Endothelial cell of umbilical vein (primary cell): ENCODE measurements at places on chromosomes 11 and 22. TPM values are rescaled to one million over a fixed set of nuclear protein-coding genes. Genes with fewer than 3 reads are reported as not detected.

Gene KLHDC7B
- not detected in 2 replicates for total RNA-seq

Gene MRPL48
- 35.2 and 38.3 TPM in 2 replicates for total RNA-seq

Gene KRTAP5-2
- total RNA-seq = not detected in 2 replicates

Gene HIKESHI
- total RNA-seq = 38.7 and 40.2 TPM in 2 replicates

DNA sequence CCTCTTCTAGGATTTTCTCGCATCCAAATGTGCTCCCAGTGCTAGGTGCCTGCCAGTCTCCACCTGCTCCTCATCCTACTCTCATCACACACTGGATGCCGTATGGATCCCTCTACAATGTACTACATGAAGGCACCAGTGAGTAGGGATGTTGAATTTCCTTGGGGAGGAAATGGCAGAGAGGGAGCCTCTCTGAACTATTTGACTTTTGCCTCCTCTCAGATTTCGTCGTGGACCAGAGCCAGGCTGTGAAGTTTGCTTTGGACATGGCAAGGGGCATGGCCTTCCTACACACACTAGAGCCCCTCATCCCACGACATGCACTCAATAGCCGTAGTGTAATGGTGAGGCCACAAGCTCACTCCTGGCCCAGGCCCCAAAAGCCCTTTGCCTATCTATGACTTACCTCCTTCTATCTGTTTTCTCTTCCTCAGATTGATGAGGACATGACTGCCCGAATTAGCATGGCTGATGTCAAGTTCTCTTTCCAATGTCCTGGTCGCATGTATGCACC lies 2.5 kb downstream of the TAF10 start:
- DNase-seq = no peak
- no peak overlapping the region for H3K4me3 ChIP-seq
- H3K27me3 ChIP-seq = no peaks in the 10 kb centered on the region

DNA sequence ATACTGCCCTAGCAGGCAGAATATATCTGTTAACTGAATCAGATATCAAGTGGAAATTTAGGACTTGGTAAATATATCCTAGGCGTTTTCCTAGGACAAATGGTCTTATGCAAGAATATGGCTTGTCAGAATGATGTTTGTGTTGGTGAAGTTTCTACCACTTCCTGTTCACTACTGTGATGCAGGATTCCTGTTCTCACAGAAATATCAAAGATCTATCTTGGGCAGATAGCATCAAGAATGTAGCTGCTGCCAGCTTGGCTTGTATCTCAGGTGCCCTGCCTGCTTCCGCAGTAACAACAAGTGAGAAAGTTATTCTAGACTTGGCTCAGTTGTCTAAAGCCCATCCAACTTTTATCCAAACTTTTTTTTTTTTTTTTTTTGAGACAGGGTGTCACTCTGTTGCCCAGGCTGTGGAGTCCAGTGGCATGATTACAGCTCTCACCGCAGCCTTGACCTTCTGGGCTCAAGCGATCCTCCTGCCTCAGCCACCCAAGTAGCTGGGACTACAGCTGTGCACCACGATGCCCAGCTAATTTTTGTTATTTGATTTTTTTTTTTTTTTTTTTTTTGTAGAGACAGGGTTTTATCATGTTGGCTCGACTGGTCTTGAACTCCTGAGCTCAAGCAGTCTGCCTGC lies 61.3 kb downstream of the PPME1 start:
- no peak overlapping the region for H3K4me3 ChIP-seq
- H3K36me3 ChIP-seq = peaks cover 2% of the 10 kb centered on the region
- H3K27me3 ChIP-seq = no peaks in the 10 kb centered on the region
- no peak for DNase-seq
- no peak overlapping the region for H3K27ac ChIP-seq

- no peak for DNase-seq
- H3K27ac ChIP-seq = no peak overlapping the region
- H3K36me3 ChIP-seq = no peaks in the 10 kb centered on the region
- H3K4me3 ChIP-seq = no peak overlapping the region
- H3K27me3 ChIP-seq = no peaks in the 10 kb centered on the region
Observed at GRCh38 chr11:131025421-131026125, 109.3 kb upstream of the SNX19 start.

DNA sequence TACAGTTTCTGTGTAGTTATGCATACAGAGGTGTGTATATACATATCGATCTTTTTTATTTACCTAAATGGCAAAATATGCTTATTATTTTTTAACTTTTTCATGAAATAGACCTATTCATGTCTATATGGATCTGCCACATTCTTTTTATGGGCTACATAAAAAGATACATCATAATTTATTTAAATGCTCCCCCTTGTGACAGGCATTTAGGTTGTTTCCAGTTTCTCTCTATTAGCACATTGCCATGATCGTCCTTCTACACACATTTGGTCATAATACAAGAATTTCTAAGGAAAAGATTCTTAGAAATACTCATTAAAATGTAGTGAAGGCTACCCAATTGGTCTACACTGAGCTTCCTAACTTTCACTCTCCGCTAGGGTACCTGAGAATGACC lies 1067.4 kb downstream of the OPCML start:
- H3K36me3 ChIP-seq = no peaks in the 10 kb centered on the region
- no peak overlapping the region for H3K27ac ChIP-seq
- H3K4me1 ChIP-seq = no peaks in the 10 kb centered on the region
- no peak overlapping the region for H3K4me3 ChIP-seq
- no peak for DNase-seq

GRCh38 chr11:126007238-126007637 lies 55.4 kb downstream of the CDON start:
- no peak overlapping the region for H3K27ac ChIP-seq
- H3K4me1 ChIP-seq = no peaks in the 10 kb centered on the region
- DNase-seq = peak; percentile 48
- no peaks in the 10 kb centered on the region for H3K36me3 ChIP-seq
- H3K27me3 ChIP-seq = no peaks in the 10 kb centered on the region
- H3K4me3 ChIP-seq = no peak overlapping the region

DNA sequence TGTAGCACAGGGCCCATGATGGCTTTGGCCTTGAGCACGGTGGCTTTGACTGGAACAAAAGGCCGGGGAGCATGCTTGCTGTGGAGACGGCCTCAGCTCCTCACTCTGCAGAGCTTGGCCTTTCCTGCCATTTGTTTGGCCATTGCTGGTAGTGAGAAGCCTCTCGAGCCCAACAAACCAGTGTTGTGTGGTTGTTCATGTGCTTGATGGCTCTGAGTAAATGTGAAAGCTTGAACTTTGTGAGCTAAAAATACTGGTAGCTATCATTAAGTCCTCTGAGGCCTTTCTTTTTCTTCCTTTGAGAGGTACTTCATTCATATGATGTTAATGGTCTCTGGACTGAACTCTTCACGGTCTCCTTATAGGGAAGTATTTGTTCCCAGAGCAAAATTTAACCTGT lies 39.6 kb downstream of the NAT10 start:
- peaks cover 50% of the 10 kb centered on the region for H3K36me3 ChIP-seq
- no peak for DNase-seq
- no peaks in the 10 kb centered on the region for H3K27me3 ChIP-seq
- no peaks in the 10 kb centered on the region for H3K4me1 ChIP-seq

DNA sequence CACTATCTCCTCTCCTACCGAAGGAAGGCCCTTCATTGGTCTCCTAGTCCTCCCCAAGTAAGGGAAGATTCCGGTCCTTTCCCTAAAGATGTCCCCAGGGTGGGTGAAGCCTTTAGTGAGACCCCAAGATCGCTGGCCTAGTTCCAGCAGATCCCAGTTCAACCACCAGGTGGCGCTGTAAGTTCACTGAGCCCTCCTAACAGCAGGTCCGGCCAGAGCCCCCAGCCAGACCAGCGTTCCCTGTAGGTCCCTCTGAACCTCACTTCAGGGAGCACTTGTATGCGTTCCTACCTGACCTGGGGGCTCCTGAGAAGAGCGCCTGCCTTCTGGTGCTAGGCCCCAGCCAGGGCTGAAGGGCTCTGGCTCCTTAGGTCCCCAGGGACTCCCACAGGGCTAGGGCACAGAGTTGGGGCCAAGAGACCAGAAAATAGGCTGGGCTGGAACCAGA lies 38.1 kb downstream of the LMO1 start:
- DNase-seq = peak; percentile 68
- H3K27me3 ChIP-seq = no peaks in the 10 kb centered on the region
- no peaks in the 10 kb centered on the region for H3K4me1 ChIP-seq
- no peak overlapping the region for H3K4me3 ChIP-seq

DNA sequence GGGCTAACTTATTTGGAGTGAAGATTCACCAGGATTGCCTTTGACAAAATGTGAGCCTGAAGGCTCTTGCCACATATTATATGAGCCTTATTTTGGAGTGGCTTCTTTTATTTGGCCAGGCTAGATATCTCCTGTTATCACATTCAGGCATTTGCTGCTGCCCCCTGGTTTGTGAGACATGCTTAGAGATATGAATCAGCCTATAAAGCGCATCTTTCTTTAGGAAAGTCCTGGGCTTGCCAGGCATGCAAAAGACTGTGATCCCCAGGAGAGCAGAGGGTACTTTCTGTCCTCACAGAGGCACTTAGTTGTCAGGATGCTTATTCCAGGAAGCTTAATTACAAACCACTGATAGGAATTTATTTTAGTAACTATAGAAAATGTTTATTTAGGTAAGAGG lies 333.3 kb downstream of the FAT3 start:
- H3K4me3 ChIP-seq = no peak overlapping the region
- H3K4me1 ChIP-seq = no peaks in the 10 kb centered on the region
- H3K36me3 ChIP-seq = no peaks in the 10 kb centered on the region
- no peaks in the 10 kb centered on the region for H3K27me3 ChIP-seq

GRCh38 chr11:2433106-2433925 lies 11.0 kb downstream of the TRPM5 start:
- no peak overlapping the region for H3K27ac ChIP-seq
- no peaks in the 10 kb centered on the region for H3K36me3 ChIP-seq
- H3K4me3 ChIP-seq = no peak overlapping the region
- no peaks in the 10 kb centered on the region for H3K4me1 ChIP-seq
- DNase-seq = no peak
- H3K27me3 ChIP-seq = no peaks in the 10 kb centered on the region

- H3K4me3 ChIP-seq = no peak overlapping the region
- no peak for DNase-seq
- H3K4me1 ChIP-seq = no peaks in the 10 kb centered on the region
- H3K27me3 ChIP-seq = no peaks in the 10 kb centered on the region
Observed at GRCh38 chr11:58999291-58999680, 60.0 kb downstream of the GLYATL1 start.

- peaks cover 9% of the 10 kb centered on the region for H3K4me1 ChIP-seq
- DNase-seq = peak; percentile 49
- peaks cover 85% of the 10 kb centered on the region for H3K27me3 ChIP-seq
- H3K36me3 ChIP-seq = no peaks in the 10 kb centered on the region
- no peak overlapping the region for H3K27ac ChIP-seq
Observed at GRCh38 chr11:124867700-124868099, 2.5 kb downstream of the ROBO3 start.
